Tibial nerve (tissue), 4 donors: ENCODE measurements at places on chromosomes 2 and 18. TPM values are rescaled to one million over a fixed set of nuclear protein-coding genes. Genes with fewer than 3 reads are reported as not detected.
A peak's percentile ranks its signal among the peaks of the same experiment; 100 is the strongest.

GRCh38 chr2:219398721-219399363 lies 11.1 kb upstream of the DNPEP start:
- no peaks in the 10 kb centered on the region for H3K36me3 ChIP-seq
- H3K4me1 ChIP-seq: no peaks in the 10 kb centered on the region
- H3K4me3 ChIP-seq: no peak overlapping the region
- no peak overlapping the region for H3K27ac ChIP-seq
- H3K27me3 ChIP-seq: no peaks in the 10 kb centered on the region

- no peak for DNase-seq
- no peaks in the 10 kb centered on the region for H3K4me1 ChIP-seq
- no peaks in the 10 kb centered on the region for H3K27me3 ChIP-seq
- H3K36me3 ChIP-seq: no peaks in the 10 kb centered on the region
- no peak overlapping the region for H3K4me3 ChIP-seq
These were observed 38.9 kb downstream of the DHX57 start for GRCh38 chr2:38836791-38837190.

DNA sequence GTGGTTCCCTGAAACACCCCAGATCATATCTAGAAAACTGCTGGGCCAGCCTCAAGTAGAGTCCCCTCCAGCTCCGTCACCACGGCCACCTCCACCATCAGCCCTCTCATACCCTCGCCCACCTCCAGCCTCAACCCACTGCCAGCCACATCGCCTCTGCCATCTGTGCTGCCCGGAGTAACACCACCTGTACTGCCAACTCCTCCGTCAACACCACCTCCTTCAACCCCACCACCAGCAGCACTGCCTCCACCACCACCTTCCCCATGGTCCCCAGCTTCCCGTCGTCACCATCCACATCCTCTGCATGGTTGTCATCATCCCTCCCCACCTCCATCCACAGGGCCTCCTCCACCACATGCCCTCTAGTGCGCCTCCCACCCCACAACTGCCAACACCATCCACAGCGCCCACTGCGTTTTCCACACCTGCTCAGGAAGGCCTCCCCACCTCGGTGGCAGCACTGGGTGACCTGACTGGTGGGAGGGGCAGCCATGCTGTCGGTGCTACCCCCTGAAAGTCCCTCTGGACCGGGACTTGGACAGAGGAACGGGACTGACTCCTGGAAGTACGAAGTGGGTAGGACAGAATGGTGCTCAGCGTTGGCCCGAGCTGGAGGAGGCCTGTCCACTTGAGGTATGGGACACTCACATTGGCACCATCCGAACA lies 1.6 kb downstream of the SNED1 start:
- DNase-seq: peak; percentile 4
- peak overlapping the region; percentile 63 for H3K4me3 ChIP-seq
- H3K27me3 ChIP-seq: no peaks in the 10 kb centered on the region
- H3K36me3 ChIP-seq: no peaks in the 10 kb centered on the region
- H3K27ac ChIP-seq: no peak overlapping the region

DNA sequence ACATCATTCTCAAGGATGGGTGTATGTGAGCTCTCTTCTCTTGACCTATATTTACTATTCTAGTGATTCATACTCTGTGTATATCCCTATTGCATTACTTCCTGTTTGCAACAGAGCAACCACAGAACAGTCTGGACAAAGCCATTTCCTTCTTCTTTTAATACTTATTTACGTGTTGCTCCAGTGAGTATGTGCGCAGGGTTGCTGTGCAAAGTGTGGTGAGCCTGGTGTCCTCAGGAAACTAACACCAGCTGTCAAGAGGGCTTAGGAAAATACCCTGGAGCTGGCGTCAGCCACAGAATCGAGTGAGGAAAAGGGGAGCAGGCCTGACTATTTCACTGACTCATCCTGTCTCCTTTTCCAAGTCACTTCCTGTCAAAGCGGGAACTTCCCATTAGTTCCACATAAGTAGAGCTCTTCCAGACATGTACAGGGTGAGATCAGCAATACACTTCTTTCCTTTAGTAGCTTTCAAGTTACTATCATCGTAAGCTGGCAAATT lies 214.1 kb upstream of the COPS8 start:
- no peaks in the 10 kb centered on the region for H3K27me3 ChIP-seq
- no peaks in the 10 kb centered on the region for H3K36me3 ChIP-seq
- no peak overlapping the region for H3K4me3 ChIP-seq
- H3K4me1 ChIP-seq: peaks cover 10% of the 10 kb centered on the region
- no peak for DNase-seq

- H3K27me3 ChIP-seq: no peaks in the 10 kb centered on the region
- DNase-seq: no peak
- H3K4me3 ChIP-seq: no peak overlapping the region
- no peak overlapping the region for H3K27ac ChIP-seq
These were observed 37.4 kb upstream of the RPL31 start for GRCh38 chr2:100964681-100965169.

DNA sequence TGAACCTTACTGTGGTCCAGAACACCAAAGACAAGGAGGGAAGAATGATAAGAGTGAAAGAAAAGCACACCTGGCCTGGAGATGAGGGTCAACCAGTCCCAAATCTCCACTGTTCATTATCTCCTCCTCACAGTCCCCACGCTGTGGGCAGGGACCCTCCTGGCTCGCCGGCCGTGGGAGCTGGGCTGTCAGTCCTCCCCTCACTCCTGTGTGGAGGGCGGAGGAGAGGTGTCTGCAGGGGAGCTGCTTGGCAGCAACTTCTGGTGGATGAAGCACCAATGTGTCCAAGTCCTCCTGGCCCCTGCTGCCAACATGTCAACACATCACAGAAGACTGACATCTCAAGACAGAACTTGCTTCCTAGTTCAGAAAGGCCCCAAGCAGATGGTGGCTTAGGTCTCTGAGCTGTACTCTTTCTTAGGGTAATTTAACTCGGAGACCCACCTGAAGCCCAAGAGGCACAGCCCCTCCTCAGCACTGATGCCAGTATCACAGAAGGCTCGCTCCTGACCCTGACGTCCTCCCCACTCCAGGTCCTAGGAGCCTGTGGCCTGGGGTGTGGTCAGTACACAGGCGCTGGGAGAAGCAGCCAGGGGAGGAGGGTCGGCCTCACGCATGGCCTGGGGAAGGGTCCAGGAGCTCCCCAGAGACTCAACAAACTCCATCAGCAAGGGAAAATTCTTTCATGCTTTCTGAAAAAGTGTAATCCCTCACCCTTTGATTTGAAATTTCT lies 54.5 kb downstream of the PARD6G start:
- no peaks in the 10 kb centered on the region for H3K4me1 ChIP-seq
- H3K27ac ChIP-seq: no peak overlapping the region
- no peak for DNase-seq
- no peaks in the 10 kb centered on the region for H3K36me3 ChIP-seq
- H3K27me3 ChIP-seq: no peaks in the 10 kb centered on the region

GRCh38 chr2:226151157-226151556 lies 648.5 kb downstream of the IRS1 start:
- no peak for DNase-seq
- H3K27ac ChIP-seq: no peak overlapping the region
- H3K4me3 ChIP-seq: no peak overlapping the region
- no peaks in the 10 kb centered on the region for H3K4me1 ChIP-seq

- H3K27ac ChIP-seq: no peak overlapping the region
- H3K4me1 ChIP-seq: no peaks in the 10 kb centered on the region
- no peak overlapping the region for H3K4me3 ChIP-seq
- DNase-seq: no peak
- H3K27me3 ChIP-seq: peaks cover 1% of the 10 kb centered on the region
These were observed 48.8 kb upstream of the ITSN2 start for GRCh38 chr2:24409171-24409570.

DNA sequence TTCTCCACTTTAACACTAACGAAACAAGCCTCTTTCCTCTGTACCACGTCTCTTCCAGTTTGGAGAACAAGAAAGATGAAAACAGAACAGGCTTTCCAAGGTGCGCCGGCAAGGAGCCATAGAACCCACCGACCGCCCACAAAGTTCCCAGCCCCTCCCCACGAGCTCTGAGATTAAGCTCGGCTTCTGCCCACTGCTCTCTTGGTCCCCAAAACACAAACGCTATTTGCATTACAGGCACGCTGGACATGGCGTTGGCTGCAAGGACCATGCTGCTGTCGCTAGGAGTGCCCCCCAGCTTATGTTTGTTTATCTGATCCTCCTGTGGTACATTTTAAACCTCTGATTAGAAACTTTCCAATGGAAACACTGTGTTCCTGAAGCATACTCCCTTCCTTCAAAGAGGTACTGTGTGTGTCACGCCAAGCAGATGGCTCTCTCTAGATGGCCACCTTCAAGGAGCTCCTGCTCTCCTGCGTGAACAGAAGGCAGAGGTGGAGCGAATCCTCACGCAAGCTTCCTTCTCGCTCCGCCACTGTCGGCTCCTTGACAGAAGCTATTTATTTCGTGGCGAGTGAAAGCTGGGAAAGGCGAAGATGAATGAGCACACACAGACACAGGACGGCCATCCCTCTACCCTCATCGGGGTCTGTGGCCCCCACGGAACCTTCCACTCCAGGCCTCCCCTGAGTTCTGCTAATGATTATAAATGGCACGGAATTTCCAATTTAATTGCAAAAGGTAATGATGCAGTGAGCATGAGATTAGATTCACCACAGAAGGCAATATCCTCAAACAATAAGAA lies 166.2 kb downstream of the EIPR1 start:
- no peak for DNase-seq
- no peak overlapping the region for H3K27ac ChIP-seq
- H3K4me3 ChIP-seq: no peak overlapping the region
- H3K27me3 ChIP-seq: no peaks in the 10 kb centered on the region

- H3K4me1 ChIP-seq: no peaks in the 10 kb centered on the region
- no peak for DNase-seq
- H3K27ac ChIP-seq: no peak overlapping the region
- H3K4me3 ChIP-seq: no peak overlapping the region
These were observed 98.5 kb upstream of the DOCK10 start for GRCh38 chr2:225140723-225141122.

DNA sequence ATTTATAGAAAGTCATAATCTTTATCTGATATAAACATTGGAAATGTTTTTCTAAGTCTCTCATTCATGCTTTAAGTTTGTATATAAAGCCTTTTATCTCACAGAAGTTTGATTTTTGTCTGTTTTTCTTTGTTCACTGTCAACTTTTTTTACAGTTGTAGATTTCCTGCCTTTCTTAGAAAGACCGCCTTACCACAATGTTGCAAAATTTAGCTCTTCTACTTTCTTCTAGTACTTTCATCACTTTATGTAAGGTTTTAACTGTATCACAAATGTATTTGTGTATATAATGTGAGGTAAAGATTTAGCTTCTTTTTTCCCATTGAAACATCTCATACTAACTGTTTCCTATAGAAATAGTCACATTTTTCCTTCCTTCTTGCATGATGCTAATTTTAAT lies 136.1 kb downstream of the DNAH6 start:
- no peak overlapping the region for H3K27ac ChIP-seq
- no peaks in the 10 kb centered on the region for H3K36me3 ChIP-seq
- no peak overlapping the region for H3K4me3 ChIP-seq
- H3K4me1 ChIP-seq: no peaks in the 10 kb centered on the region
- DNase-seq: no peak

DNA sequence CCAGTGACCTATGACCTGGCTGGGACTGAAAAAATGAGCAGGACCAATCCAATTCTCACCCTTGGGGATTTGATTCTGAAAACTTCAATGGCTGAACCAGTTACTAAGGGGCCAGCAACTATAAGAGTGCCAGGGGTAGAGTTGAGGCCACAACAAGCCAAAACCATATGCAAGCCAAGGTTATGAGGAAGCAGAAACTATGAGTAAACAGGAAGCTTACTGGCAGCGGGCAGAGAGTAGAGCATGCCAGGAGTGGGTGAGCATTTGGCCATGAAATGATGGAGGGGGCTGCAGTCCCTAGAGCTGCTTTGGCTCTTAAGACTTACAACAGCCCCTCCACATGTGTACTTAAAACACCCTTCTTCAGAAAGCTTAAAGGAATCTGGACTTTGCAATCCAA lies 82.4 kb downstream of the RBMS1 start:
- H3K4me3 ChIP-seq: no peak overlapping the region
- no peak overlapping the region for H3K27ac ChIP-seq
- H3K4me1 ChIP-seq: peaks cover 15% of the 10 kb centered on the region
- no peaks in the 10 kb centered on the region for H3K27me3 ChIP-seq
- no peaks in the 10 kb centered on the region for H3K36me3 ChIP-seq

- peak overlapping the region; percentile 17 for H3K27ac ChIP-seq
- no peak overlapping the region for H3K4me3 ChIP-seq
- no peaks in the 10 kb centered on the region for H3K27me3 ChIP-seq
- no peaks in the 10 kb centered on the region for H3K36me3 ChIP-seq
These were observed 190.5 kb downstream of the ALPK2 start for GRCh38 chr18:58438161-58438957.

- H3K4me3 ChIP-seq: no peak overlapping the region
- H3K27ac ChIP-seq: no peak overlapping the region
- H3K4me1 ChIP-seq: no peaks in the 10 kb centered on the region
- no peak for DNase-seq
- H3K27me3 ChIP-seq: no peaks in the 10 kb centered on the region
- no peaks in the 10 kb centered on the region for H3K36me3 ChIP-seq
These were observed 5.2 kb upstream of the SCN7A start for GRCh38 chr2:166499281-166499680.

- no peaks in the 10 kb centered on the region for H3K4me1 ChIP-seq
- no peak for DNase-seq
- no peak overlapping the region for H3K27ac ChIP-seq
- H3K4me3 ChIP-seq: no peak overlapping the region
- no peaks in the 10 kb centered on the region for H3K27me3 ChIP-seq
- no peaks in the 10 kb centered on the region for H3K36me3 ChIP-seq
These were observed 400.3 kb upstream of the LRATD1 start for GRCh38 chr2:14232217-14232616.

DNA sequence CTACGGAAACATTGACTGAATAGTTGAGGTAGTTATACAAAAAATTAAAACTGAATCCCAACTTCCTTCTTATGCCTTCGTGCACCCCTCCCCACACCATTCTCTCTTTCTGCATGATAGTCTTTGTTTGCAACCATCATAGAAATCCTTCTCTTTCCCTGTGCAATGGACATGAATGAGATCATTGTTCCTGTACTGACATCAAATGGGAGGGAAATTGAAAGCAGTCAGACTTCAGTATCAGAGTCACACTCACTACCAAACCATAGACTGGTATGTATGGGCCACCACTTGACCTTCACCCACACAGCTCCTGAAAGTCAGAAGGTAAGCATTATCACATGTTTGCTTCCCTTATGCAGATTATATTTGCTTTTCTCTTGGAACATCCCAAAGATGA lies 782.8 kb downstream of the BCL11A start:
- no peak overlapping the region for H3K4me3 ChIP-seq
- no peak for DNase-seq
- H3K36me3 ChIP-seq: no peaks in the 10 kb centered on the region
- no peak overlapping the region for H3K27ac ChIP-seq
- peaks cover 2% of the 10 kb centered on the region for H3K27me3 ChIP-seq
- no peaks in the 10 kb centered on the region for H3K4me1 ChIP-seq

- no peaks in the 10 kb centered on the region for H3K27me3 ChIP-seq
- H3K27ac ChIP-seq: no peak overlapping the region
- H3K4me3 ChIP-seq: no peak overlapping the region
These were observed 16.3 kb downstream of the ADI1 start for GRCh38 chr2:3503046-3503445.

GRCh38 chr2:124261456-124261855 lies 236.4 kb downstream of the CNTNAP5 start:
- H3K27me3 ChIP-seq: no peaks in the 10 kb centered on the region
- no peak overlapping the region for H3K27ac ChIP-seq
- H3K4me1 ChIP-seq: no peaks in the 10 kb centered on the region
- no peaks in the 10 kb centered on the region for H3K36me3 ChIP-seq

CCL20 gene
- not detected for total RNA-seq

CYB5A gene
- 232 TPM for total RNA-seq

VIT gene
- 201 TPM for total RNA-seq

EFHD1 gene
- total RNA-seq: 38.5 TPM

SERPINB13 gene
- not detected for total RNA-seq

GPBAR1 gene
- total RNA-seq: 21.1 TPM

SPRED2 gene
- total RNA-seq: 21.9 TPM

RGPD4 gene
- not detected for total RNA-seq
